ENCODE measurements at places on chromosomes 7 and 10.

DNA sequence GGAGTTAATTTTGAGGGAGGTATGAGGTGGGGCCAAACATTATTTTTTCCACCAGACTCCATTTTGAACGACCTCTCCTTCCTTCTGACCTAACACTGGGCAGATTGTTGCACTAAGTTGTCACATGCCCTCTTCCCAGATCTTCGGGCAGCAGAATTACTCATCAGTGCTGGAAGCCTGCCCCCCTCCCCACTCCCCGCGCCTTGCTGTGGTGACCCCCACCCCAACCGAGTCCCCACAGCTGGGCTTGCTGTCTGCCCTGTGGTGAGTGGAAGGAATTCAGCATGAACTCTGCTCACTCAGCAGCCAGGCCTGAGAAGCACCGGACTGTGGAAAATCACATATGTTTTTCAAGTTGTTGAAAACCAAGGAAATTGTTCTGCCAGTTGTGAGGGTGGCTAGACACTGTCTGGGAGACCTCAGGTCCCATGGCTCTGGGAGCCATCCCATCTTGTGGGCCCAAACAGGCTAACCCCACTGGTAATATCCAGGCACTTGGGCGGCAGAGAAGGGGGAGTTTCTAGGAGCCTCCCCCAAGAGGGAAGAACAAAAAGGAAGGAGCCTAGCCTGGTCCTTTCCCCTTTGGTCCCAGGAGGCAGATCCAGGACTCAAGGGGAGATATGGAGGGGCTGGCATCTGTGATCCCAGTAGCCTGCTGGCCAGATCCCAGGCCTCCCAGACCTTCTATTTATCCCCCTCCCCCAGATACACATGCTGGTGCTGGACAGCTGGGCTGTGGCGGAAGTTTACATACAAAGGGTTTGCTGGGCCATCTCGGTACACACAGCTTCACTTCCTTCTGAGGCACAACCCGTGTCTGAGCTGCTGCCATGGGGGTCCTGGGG, 3.5 kb upstream of the AEBP1 start:
- DNase-seq, result peak; percentile 22

DNA sequence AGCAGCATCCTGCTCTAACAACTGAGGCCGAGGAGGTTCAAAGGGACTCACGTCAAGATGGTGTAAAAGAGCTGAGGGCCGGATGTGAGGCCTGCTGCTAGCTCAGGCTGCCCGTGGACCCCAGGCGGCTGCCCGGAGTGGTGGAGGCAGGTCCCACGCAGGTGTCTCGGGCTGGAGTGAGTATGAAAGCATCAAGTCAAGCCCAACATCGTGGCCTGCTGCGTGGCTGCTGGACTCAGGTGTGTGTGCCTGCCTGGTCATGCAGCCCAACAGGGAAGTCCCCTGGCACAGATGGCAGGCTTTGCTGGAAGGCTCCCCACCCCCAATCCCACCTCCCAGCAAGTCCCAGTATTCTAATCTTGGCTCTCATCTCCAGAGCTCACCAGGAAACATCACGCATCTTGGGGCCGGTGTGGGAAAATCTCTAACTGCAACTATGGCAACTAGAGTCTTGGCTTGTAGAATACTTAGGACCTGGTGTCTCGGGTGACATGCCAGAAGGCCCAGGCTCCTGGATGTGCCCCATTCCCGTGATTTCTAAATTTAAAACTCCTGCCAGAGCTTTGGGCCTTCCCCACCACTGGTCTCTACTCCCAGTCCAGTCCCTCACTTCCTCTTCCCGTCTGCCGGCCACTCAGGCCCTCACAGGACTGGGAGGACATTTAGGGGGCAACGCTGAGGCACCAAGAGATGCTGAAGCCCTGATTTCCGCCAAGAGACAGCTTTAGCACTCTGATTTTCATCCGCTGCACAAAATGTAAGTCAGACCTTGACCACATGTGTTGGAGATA, 85.9 kb downstream of the PRKAG2 start:
- no peak for DNase-seq

GRCh38 chr10:123139521-123140163, 3.9 kb downstream of the HMX3 start:
- no peak for DNase-seq

GRCh38 chr7:109663806-109664205, 1094.1 kb downstream of the DNAJB9 start:
- DNase-seq, result no peak

DNA sequence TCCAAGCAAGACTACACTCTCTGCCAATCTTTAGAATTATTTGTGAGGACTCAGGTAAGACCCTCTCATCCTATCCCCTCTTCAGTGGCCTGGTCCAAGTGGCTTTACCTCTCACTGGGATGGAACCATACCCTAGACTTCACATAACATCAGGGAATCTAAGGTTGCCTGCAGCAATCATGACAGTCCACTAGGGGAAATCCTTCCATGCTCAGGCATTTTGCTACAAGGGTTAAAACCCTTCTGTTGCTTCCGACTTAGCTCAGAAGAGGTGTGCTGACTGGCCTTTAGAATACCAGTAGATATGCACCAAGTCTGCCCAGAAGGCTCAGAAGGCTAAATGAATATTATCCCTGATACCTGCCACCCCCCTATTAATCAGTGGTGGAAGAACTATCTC, 24.9 kb upstream of the NPS start:
- DNase-seq, result no peak

DNA sequence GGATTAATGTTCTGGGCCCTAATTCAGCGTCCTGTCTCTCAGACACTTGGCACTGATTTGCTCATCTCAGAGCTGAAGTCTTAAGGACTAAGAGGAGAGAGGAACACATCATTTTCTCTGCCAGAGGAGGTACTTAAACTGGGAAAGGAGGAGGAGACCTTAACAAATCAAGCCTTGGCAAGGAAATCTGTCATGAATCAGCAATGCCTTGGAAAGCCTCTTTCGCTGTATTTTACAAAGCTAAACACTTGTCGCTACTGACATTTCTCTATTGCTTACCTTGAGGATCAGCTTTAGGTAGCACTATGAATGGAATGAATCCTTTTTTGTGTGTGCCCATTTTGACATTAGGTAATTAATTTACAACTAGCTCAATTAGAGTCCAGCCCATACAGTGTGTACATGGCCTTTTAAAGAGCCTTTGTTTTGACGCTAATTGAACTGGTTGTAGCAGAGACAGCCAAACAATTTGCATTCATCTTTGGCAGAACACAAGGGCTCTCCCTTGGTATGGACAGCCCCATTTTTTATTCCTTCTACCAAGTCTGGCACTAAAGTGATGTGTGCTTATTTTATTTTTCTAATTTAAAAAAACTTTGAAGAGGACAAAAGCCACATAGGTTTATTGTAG, 37.4 kb downstream of the AUTS2 start:
- no peak for DNase-seq

GRCh38 chr7:42161110-42161509, 75.9 kb downstream of the GLI3 start:
- no peak for DNase-seq

All from occipital lobe (tissue), 3 donors.